ENCODE measurements at places on chromosomes 16 and 17.

DNA sequence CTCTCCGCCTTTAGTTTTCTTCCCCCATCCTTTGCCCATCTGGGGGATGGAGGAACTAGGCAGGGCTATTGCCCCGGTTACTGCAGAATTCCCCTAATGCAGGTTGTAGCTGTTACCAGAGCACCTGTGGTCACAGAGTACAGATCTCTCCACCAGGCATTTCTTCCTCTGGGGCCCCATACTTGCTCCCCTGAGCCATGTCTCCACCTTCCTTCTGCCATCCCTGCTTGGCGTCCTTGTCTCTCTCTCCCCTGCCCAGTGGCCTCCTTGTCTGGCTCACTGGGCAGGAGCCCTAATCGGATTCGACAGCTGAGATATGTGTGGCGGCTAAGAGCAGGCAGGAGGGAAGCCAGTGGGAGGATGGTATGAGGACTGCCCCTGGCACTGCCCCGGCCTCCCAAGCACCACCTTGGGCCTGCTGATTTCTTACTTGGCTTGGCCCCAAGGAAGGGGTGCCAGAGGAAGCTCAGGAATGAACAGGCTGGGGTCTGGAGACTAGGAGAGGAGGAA lies 2.0 kb downstream of the RARA start:
- DNase-seq: no peak

GRCh38 chr17:63933598-63933997 lies 1.5 kb upstream of the CD79B start:
- DNase-seq: no peak

DNA sequence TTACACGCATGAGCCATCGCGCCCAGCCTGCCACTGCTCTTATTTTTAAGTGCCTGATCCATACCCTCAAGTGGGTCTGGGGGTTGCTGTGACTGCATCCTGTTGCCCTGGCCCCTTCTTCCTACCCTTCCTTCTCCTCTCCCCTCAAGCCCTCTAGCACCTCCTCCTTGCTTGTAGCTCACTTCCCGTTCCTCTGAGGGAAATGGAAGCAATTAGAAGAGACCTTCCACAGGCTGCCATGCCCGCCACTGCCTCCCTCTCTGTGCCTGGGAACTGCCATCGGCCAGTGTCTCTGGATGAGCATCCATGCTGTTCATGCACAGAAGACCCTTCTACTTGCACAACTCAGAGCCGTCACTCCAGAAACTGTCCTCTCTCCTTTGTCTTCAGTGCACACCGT lies 10.6 kb upstream of the TFAP4 start:
- no peak for DNase-seq

DNA sequence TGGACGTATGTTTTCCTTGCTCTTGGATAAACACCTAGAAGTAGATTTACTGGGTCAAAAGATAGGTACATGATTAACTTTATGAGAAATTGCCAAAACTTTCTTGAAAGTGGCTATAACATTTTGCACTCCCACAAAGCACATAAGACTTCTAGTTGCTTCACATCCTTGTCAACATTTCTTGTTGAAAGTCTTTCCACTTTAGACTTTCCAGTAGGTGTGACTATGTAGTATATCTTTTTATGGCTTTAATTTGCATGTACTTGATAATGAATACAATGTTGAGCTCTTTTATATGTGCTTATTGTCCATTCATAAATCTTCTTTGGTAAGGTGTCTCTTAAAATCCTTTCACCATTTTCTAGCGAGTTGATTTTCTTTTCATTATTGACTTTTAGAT lies 241.2 kb upstream of the RPL38 start:
- no peak for DNase-seq

DNA sequence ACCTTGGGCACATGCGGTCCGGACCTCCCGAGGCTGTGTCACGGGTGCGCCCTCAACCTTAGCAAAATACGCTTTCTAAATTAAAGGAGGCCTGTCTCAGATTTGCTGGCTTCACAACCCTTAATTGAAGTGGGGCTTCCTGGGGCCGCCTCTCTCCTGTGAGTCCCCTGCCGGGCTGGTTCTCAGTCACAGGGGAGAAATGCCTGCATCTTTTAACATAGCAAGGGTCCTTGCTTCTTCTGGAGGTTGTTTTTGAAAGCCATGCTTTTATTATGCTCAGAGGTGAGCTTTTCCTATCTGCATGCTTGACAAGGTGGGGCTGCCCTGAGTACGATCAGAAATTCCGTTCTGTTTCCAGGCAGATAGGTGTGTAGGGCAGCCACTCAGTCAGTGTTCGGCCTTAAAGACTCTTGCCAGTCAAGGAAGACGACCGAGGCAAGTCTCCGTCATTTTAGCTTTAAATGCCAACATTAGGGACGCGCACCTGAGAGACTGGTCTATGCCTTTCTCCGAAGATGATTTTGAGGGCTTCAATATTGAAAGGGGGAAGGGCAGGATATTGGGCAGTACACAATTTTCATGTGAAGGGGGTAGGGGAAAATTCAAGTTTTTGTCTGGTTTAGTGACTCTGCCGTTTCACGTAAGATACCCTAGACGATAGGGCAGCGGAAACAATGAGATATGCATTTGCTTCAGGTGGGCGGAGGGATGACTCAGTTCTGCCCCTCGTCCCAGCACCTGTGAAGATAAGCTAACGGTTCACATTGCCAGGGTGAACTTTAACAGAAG lies 5.5 kb upstream of the SLC7A5 start:
- DNase-seq: peak; percentile 68

DNA sequence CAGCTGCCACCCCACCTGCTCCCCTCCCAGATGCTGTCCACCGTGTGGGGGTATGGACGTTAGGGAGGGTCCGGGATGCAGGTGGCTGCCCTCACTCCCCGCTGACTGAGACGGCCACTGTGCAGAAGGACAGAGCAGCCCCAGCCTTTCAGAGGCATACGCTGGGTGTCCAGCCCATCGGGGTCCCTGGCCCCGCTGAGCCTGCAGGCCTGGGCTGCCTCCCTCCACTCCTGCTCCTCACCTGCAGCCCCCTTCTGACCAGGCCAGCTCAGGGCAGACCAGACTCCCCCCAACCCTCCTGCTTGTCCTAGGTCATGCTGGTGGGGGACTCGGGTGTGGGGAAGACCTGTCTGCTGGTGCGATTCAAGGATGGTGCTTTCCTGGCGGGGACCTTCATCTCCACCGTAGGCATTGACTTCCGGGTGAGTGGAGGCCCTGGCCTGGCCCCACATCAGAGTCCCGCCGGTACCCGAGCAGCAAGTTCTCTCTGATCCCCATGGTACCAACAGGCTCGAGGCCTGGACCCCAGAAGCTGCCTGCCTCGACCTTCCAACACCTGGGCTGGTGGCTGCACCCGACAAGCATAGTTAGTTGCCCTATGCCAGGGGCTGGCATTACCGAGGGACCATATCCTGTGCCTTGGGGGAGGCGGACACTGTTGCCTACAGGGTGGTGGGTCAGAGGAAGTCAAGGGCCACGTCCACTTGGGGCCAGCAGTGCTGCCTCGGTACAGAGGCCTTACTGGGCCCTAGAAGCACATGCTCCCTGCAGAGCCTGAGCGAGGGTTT lies 1.4 kb downstream of the RAB26 start:
- no peak for DNase-seq

- DNase-seq: no peak
Observed at GRCh38 chr16:70391446-70391845, 44.7 kb downstream of the DDX19A start.

DNA sequence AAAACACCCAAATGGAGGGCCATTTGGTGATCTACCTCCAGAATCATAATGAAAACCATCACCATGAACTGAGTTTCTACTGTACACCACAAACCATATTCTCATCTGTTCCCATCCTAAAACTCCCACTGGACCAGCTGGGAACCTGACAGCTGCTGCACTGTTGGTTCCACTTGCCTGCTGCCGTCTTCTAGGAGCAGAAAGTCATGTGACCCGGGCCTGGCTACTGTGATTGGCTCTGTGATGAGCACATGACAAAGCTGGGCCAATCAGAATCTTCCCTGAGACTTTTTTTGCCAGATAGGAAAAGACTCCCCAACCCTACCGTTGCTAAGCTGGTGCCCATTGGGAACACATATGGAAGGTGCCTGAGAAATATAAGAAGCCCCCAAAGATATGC lies 264.2 kb downstream of the MRTFB start:
- DNase-seq: no peak

GRCh38 chr17:31803494-31804213 lies 55.4 kb downstream of the COPRS start:
- no peak for DNase-seq

GRCh38 chr16:31461921-31462804 lies 2.9 kb downstream of the ARMC5 start:
- no peak for DNase-seq

DNA sequence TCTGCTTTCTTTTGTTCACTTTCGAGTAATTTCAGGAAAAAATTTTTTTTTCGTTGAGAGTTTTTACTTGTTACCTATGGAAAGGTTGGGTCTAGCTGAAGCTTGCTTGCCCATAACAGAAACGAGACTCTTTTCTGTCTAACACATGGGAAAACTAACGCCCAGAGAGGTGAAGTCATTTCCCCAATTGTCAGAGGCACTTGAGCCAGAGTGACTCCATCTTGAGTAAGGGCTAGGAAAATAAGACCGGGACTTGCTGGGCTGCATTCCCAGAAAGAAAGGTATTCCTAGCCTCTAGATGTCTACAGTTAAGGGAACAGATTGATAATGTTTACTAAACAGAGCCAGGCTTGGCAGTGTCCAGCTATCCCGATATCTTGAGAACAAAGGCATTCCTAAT lies 26.8 kb downstream of the PRKCB start:
- DNase-seq: no peak

- no peak for DNase-seq
Observed at GRCh38 chr17:62755141-62755851, 52.8 kb downstream of the MARCHF10 start.

DNA sequence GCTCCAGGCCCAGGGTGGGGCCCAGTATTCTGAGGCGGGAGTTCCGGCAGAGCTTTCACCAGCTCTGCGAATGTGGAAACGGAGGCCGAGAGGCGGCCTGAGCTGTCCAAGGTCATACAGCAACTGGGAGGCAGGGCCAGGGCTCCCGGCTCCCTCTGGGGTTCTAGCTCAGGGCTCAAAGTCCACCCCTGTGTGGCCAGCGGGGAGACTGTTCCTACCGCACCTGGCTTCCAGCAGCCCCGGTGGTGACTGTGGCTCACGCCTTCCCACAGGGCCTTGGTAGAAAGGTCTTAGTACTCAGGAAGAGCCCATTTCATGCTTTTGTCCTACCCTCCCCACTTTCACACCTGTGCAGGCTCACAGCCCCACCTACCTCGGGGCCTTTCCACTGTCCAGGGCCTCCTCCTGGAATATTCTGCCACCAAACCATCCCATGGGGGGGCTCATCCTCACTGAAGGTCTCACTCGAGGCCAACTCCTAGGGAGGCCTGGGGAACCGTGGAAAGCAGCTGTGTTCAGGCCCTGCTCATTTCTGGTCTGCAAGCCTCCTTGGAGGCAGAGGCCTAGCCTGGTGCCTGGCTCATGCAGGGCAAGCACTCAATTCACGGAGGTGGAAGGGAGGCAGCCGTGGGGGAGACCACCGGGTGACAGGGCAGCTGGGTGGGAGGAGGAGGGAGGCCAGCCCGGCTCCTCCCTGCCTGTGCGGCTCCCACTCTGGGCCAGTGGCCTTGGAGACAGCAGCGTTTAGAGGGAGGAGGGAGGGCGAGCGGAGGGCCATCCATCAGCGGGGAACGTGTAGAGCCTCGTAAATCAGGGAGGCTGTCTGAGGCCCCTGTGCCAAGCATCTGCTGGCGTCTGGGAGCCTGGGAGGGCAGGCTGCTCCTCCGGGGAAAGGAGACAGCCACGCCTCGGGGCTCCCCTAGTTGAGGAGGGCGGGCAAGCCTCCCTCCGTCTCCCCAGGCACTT lies 12.7 kb upstream of the DOC2B start:
- no peak for DNase-seq

DNA sequence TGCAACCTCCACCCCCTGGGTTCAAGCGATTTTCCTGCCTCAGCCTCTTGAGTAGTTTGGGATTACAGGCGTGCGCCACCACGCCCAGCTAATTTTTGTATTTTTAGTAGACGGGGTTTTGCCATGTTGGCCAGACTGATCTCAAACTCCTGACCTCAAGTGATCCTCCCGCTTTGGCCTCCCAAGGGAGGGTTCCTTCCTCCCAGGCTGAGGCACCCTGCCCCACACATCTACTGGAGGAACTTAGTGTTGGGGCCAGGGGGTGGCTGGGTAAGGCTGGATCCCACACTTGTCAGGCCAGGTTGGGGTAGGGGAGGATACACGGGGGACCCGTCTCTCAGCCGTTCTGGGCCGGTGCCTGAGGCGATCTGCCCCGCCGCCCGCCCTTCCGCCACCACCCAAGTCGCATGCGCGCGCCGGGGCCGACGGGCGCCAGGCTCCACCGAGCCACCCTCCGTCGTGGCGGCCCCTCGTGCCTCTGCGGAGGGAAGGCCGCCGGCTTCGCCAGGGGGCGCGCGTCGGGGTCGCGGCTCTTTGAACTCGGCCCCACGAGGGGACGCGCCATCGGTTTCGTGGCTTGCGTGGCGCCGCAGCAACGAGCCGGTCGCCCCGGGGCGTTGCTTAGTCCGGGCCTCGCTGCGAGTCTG lies 15.9 kb downstream of the GRB7 start:
- peak; percentile 39 for DNase-seq

- peak; percentile 57 for DNase-seq
Observed at GRCh38 chr17:79777894-79778503, at the start of gene CBX2. Gene CBX2, plus strand, starts transcription at chr17:79778148. Its CDS starts 88 bp downstream, at chr17:79778236.

GRCh38 chr17:44601973-44602372 lies 44.7 kb downstream of the FZD2 start:
- DNase-seq: no peak

- DNase-seq: no peak
Observed at GRCh38 chr16:79839466-79840341, 239.2 kb upstream of the MAF start.

- no peak for DNase-seq
Observed at GRCh38 chr17:63138713-63139112, 172.7 kb downstream of the TANC2 start.

GRCh38 chr16:10941127-10941933 lies 938 bp downstream of the DEXI start:
- no peak for DNase-seq

DNA sequence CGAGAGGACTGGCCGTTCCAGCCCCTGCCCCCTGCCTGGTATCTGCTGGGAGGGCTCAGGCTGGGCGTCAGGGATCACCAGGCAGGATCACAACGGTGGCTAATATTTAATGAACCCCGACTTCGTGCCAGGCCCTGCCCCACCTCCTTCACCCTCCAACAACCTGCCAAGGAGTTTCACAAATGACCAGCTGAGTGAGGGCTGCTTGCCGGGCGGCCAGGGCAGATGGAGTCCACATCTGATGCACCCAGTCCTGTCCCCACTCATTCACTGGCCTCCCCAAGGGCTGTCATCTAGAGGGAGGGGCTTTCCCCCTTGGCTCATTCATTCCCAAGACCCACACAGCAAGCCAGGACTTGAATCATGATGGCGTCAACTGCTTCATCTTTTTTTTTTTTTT lies 17.5 kb downstream of the UBALD1 start:
- no peak for DNase-seq

- no peak for DNase-seq
Observed at GRCh38 chr17:7655541-7655840, 4.8 kb downstream of the ATP1B2 start.

- no peak for DNase-seq
Observed at GRCh38 chr16:19130852-19131824, 17.4 kb downstream of the ITPRIPL2 start.

GRCh38 chr17:75820094-75821080 lies 23.8 kb downstream of the UNC13D start:
- no peak for DNase-seq

Data from stimulated activated CD4-positive, alpha-beta T cell treated with anti-CD3 and anti-CD28 coated beads, Interleukin-1b, Interleukin-23, amount 100 ng/mL, for 1 hour (primary cell).